Stimulated activated CD8-positive, alpha-beta memory T cell treated with anti-CD3 and anti-CD28 coated beads, Interleukin-2, amount 100 ng/mL, for 1 hour (primary cell): ENCODE measurements at places on chromosomes 6 and 20.

GRCh38 chr20:62721511-62722370 lies 13.1 kb downstream of the NTSR1 start:
- DNase-seq: no peak

- no peak for DNase-seq
These were observed 15.8 kb downstream of the TSPYL4 start for GRCh38 chr6:116238083-116238482.

DNA sequence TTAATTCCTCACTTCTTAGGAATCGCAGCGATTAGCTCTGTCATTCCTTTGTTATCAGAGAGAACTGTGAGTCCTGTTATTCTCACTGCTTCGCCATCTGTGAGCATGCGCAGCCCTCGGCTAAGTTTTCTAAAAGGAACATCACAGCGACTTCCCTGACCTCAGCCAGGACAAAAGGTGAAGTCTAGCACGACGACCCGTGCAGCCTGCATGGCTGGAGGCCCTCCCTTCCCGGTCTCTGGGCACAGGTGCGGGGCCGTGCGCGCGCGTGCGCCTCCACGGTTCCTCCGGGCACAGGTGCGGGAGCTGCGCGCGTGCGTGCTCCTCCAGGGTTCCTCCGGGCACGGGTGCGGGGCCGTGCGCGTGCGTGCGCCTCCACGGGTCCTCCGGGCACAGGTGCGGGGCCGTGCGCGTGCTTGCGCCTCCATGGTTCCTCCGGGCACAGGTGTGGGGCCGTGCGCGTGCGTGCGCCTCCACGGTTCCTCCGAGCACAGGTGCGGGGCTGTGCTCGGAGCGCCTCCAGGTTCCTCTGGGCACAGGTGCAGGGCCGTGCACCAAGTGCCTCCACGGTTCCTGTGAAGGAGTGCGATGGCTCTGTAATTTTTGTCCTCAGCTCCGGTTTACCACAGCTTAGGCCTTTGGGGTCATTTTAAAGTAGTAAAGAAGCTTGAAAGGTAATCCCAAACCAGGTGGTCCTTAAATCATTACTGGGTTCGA lies 212.3 kb downstream of the ERMARD start:
- DNase-seq: no peak

DNA sequence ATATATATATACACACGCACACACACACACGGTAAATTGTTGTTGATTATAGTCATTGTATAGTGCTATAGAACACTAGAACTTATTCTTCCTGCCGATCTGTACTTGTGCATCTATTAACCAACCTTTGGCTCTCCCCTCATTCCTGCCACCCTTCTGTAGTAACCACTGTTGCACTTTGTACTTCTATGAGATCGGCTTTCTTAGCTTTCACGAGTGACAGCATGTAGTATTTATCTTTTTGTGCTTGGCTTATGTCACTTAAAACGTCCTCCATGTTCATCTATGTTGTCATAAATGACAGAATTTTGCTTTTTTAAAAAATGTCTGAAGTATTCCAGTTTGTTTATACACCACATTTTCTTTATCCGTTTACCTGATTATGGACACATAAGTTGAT lies 20.9 kb upstream of the DYNLRB1 start:
- DNase-seq: no peak

GRCh38 chr6:149782337-149782736 lies 32.8 kb downstream of the PCMT1 start:
- no peak for DNase-seq

- no peak for DNase-seq
These were observed 321.3 kb upstream of the TCF21 start for GRCh38 chr6:133567636-133568035.

- no peak for DNase-seq
These were observed 41.0 kb downstream of the CYP24A1 start for GRCh38 chr20:54132612-54133433.

DNA sequence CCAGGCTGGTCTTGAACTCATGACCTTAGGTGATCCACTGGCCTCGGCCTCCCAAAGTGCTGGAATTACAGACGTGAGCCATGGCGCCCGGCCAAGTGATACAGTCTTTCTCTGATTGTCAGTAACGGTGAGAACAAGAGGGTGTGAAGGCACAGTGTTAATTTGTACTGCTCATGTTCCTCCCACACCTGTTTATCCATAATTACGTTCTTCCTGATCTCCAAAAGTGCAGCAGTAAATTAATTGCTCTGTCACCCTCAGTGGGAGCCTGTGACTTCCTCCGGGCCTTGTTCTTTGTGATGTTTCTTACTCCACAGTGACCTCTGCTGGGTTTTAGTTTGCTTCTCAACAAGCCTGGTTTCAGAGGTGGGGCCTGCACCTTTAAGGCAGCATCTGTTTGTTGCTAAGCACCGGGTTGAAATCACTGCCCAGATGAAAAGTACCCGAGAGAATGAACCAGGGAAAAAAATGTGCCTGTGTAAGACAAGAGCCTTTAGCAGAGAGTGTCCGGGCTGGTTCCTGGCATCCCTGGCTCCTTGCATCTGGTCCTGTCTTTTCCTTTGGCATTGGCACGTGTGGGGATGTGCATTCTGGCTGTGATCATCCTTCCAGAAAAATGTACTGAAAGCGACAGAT lies 89.1 kb upstream of the CLDN20 start:
- DNase-seq: no peak

GRCh38 chr6:35295521-35296315 lies 1.9 kb upstream of the DEF6 start:
- no peak for DNase-seq

GRCh38 chr20:34385464-34385863 lies 22.4 kb downstream of the ITCH start:
- DNase-seq: no peak

GRCh38 chr6:37840143-37840939 lies 20.8 kb downstream of the ZFAND3 start:
- no peak for DNase-seq

DNA sequence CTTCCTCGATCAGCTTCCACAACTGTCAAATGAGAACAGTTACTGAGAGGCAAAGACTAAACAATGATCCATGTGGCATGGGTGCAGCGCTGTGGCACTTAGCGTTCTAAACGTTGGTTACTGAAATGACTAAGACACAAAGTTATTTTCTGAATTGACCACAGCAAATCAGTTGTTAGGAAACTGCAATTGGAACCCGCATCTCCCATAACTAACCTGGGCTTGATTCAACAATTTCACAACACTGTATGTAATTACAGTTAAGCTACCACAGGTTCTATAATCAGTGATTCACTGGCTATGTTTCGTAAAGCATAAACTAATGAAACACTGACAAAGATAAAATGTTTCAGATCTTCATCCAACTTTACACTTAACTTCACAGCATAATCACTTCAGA lies 12.5 kb downstream of the WDR27 start:
- no peak for DNase-seq

DNA sequence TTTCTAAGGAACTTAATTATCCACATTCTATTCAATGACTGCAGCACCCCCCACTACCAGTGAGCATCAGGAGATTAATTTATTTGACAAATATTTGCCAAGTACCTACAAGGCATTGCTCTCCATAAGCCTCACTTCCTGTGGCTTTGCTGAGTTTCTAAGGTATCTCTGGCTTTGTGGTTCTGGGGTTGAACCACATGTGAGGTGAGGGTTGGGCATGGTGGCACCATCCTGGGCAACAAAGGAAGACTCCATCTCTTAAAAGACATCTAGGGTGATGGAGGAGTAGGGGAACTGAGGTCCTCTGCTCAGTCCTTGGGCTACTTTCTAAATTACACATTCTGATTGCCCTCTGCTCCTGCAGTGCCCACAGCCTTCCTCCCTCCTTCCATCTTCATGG lies 25.5 kb upstream of the WFDC2 start:
- DNase-seq: no peak

DNA sequence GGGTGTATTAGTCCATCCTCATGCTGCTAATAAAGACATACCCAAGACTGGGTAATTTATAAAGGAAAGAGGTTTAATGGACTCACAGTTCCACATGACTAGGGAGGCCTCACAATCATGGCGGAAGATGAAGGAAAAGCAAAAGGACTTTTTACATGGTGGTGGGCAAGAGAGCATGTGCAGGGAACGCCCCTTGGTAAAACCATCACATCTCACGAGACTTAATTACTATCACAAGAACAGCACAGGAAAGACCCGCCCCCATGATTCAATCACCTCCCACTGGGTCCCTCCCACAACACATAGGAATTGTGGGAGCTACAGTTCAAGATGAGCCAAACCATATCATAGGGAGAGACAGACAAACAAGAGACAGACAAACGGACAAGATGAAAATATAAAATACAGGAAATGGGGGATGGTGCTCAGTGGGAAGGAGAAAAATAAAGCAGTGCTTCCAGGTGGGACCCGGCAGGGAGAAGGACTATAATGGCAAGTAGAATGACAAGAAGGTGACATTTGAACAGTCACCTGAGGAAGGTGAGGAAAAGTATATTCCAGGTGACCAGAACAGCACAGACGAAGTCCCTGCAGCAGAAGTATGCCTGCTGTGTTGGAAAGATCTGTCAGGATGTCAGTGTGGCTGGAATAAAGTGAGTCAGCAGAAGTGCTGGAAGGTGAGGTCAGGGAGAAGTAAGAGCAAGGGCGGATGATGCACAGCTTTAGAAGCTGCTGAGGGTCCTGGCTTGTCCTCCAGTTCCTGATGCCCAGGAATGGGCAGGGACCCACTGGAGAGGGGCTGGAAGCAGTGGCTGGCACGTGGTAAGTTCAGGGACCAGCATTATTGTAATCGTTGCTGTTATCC lies 61.1 kb downstream of the SLC2A10 start:
- no peak for DNase-seq

GRCh38 chr6:74249658-74250057 lies 553.7 kb downstream of the CD109 start:
- no peak for DNase-seq

- DNase-seq: no peak
These were observed 73.0 kb downstream of the SASH1 start for GRCh38 chr6:148415511-148416260.

DNA sequence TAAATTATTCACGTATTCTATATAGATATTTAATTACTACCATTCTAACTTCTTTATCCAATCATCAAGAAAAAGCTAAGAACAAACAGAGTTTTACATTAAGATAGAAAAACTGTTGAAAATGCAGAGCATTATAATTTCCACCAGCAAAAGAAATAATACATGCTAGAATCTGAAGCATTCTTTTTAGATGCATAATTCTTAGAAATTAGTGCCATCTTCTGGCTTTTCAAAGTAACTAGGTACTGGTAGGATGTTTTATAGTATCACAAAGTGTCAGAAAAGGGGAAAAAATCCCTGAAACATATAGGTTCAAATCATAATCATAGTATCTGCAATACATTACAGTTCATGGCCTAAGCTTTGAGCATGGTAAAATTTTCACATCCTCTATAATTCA lies 178.9 kb downstream of the PHF3 start:
- DNase-seq: no peak

DNA sequence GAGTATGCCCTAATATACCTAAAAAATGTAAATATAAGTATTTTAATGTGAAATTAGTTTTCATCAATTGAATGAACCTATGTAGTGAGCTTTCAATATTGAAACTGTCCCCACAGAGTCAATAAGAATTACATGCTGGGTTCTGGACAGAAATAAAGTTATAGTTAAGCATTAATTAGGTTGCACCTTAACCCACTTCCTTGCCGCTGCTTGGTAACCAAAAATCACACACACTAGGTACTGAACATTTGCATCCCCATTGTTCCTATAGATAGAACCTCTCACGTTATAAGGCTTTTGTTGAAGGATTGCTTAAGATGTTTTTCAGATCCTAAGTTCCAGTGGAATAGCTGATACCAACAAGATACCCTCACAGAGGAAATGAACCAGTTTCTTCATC lies 237.1 kb upstream of the OPRM1 start:
- no peak for DNase-seq
